ENCODE measurements at places on chromosomes 4 and X.

- DNase-seq, result no peak
These were observed 988 bp upstream of the MXD4 start for GRCh38 chr4:2262944-2263250.

DNA sequence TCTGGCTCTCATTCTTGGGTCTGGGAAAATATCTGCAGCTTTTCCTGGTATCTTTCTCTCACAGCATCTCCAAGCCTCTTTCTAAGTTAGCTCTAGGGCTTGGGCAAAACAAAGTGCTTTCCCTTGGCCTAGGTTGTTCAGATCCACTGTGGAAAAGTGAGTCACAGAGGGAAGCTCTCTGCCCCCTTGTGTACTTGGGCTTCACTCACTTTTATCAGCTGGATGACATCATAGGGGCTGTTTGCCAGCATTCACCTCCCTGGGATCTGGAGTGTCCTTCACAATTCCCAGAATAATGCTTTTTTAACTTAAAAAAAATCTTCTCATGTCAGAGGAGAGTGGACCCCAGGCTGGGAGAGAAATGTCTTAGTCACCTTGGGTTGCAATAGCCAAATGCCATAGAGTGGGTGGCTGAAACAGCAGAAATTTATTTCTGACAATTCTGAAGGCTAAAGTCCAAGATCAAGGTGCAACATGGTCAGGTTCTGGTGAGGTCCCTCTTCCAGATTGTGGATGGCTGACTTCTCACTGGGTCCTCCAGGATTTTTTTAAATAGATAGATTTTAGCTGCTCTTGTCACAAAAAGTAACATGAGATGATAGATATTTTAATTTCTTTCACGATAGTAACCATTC, 247.8 kb downstream of the SH2D1A start:
- no peak for DNase-seq

DNA sequence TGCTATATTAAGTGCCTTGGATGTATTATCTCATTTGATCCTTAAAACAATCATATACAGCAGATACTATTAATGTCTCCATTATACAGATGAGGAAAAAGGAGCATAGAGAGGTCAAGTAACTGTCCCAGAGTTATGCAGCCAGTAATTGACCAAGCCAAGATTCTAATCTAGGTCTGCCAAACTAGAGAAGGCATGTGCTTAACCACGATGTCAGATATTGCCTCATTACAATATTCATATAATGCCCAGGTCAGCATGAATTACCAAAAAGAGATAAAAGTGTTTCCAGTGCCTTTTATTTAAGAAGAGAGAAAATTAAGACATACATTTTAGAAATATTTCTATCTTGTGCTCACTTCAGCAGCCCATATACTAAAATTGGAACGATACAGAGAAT, 7.1 kb downstream of the ARHGEF6 start:
- DNase-seq, result no peak

GRCh38 chr4:7366954-7367353, 67.8 kb downstream of the PSAPL1 start:
- no peak for DNase-seq

- DNase-seq, result no peak
These were observed 579 bp downstream of the OGT start for GRCh38 chrX:71533516-71533850.

- DNase-seq, result no peak
These were observed 295.2 kb upstream of the AGA start for GRCh38 chr4:177737387-177737940.

GRCh38 chr4:147958489-147959065, 226.7 kb downstream of the ARHGAP10 start:
- DNase-seq, result no peak

- DNase-seq, result no peak
These were observed 203.7 kb upstream of the NWD2 start for GRCh38 chr4:37040816-37041215.

GRCh38 chr4:100023800-100024199, 73.7 kb upstream of the H2AZ1 start:
- DNase-seq, result no peak

- no peak for DNase-seq
These were observed 5.8 kb downstream of the MAEA start for GRCh38 chr4:1295405-1296055.

- no peak for DNase-seq
These were observed 203.8 kb downstream of the RELL1 start for GRCh38 chr4:37482236-37482913.

GRCh38 chr4:32562010-32562409, 1841.8 kb downstream of the PCDH7 start:
- DNase-seq, result no peak

DNA sequence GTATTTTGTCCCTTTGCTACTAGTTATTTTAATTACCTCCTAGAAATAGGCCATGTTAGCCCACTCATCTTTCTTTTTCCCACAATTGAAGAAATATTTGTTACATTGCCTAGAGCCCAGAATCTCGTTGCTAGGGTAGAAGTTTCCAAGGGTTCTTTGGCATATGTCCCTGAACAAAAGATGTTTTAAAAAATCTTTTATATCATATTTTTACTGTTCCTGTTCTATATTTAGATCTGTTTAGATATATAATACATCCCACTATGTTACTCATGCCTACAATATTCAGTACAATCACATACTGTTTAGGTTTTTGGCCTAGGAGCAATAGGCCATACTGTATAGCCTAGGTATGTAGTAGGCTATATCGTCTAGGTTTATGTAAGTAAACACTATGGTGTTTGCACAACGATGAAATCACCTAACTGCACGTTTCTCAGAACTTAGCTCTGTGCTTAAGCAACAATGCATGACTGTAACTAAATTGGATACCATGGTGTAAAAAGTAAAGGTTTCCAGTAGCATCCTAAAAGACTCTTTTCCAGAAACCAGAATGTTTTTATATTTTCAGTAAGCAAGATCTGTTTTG, 236.0 kb upstream of the SLIT2 start:
- no peak for DNase-seq

DNA sequence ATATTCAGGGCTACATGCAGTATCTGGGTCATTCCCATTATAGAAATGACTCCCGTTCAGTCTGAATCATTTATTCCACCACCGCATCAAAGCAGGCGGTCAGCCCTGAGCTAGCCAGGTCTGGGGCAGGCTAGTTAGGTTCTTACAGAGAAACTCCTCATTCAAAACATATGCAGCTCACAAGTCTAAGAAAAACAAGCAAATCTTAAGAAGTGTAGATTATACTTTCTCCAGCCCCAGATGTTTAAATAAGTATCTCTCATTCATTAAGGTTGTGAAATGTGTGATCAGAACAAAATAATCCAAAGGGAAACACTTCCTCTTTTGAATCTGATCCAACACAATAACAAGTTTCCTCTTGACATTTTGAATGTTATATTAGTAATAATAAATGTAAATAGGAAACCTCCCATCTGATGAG, 441.9 kb downstream of the INPP4B start:
- DNase-seq, result no peak

GRCh38 chr4:85762529-85762871, 287.6 kb downstream of the ARHGAP24 start:
- DNase-seq, result no peak

DNA sequence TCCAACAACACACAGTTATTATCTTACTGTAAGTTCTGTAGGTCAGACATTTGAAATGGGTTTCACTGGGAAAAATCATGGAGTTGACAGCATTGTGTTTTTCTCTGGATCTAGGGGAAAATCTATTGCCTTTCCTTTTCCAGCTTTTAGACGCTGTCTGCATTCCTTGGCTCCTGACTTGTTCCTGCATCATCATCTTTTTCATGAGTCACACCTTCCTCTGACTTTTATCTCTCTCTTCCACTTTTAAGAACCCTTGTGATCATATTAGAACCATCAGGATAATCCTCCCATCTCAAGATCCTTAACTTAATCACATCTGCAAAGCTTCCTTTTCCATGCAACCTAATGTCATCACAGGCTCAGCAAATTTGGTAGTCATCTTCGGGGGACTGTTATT, 1454.8 kb downstream of the RPA4 start:
- no peak for DNase-seq

DNA sequence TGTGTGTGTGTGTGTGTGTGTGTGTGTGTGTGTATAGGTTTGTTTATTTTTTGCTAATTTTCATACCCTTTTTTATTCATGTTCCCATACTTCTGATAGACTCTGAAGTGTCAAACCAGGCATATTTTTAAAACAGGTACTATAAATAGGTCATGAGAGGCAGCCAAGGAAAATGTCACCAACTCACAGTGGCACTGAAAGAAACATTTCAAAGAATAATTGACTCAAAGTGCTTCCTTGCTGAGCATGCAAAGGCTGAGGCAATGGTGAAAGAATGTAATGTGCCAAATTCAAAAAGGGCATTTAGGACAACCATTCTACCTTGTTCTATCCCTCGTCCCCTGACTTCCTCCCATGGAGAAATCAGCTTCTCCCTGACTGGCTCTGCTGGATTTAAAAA, 95.5 kb downstream of the EIF4E start:
- DNase-seq, result no peak

DNA sequence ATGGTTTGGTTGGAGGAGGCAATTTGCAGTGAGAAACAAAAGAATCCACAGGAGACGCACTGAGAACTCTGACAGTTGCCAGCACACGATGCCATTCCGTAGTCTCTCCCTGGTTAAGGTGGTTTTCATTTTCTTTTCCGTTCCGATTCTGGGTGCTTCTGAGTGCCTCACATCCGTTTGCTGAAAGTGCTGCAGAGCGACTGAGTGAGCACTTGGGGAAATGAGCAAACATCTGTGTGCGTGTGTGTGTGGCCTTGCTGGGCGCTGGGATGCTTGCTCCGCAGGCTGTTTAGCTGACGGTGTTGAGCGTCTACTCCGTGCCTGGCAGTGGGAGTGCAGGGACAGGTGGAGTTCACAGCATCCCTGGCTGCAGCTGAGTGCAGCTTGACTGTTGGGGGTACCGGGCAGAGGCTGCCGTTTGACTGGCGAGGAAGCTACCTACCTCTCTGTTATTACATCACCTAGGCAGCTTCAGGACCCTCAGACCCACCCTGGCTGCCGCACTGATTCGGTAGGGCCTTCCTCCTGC, 49.3 kb downstream of the SORCS2 start:
- DNase-seq, result no peak

DNA sequence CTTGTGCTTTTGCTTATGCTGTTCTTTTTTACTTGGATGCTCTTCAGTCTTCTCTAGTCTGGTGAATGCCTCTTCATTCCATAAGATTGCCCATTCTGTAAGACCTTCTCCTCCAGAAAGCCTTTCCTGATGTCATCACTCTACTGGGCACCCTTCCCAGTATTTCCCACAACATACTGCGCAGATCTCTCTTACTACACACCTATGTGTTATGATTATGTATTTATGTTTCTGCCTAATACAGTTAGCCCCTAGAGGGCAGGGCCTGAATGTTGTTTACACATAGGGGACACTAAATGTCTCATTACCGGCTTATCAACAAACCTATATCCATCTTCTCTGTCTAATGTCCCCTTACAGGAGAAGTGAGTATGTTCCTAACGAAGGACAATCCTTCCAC, 21.1 kb downstream of the AIFM1 start:
- no peak for DNase-seq

- no peak for DNase-seq
These were observed 4.9 kb downstream of the TMPRSS11B start for GRCh38 chr4:68240620-68241019.

GRCh38 chr4:184983672-184984356, 34.5 kb upstream of the HELT start:
- peak; percentile 29 for DNase-seq

- no peak for DNase-seq
These were observed 13.2 kb upstream of the SH3TC1 start for GRCh38 chr4:8185930-8186329.

GRCh38 chr4:158182736-158183135, 9.9 kb upstream of the GASK1B start:
- no peak for DNase-seq

DNA sequence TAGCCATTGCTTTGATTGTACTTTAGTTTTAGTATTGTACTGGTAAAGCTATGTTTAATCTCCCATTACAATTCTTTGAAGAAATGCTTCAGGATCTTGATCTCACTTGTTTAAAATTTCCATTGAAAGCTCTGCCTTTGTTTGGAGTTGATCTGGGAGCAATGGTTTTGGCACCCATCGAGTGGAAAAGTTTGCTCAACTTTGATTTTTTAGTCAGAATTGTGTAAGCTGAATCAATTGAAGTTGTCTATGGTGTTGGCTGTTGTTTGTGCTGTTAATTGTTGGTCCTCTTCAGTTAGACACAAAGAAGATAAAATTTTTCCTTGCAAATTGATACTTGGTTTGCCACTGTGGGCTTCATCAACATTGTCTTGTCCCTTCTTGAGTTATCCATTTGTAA, 99.8 kb upstream of the ADAD1 start:
- DNase-seq, result no peak

DNA sequence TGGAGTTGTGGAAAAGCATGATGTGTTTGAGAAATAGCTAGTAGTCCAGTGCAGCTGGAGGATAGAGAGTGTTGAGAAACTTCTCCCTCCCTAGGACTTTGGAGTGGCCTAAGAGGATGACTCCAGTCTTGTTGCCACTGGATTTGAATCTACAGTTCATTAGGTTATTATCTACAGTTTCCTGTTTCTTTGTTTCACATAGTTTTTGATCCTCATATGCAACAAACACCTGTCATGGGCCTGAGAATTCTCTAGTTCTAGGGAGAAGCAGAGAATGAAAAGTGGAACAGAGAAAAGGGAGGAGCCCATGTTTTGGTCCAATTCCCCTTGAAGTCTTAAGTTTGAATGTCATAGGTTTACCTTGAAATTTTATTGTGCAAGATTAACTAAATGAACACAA, 73.6 kb upstream of the TBC1D9 start:
- no peak for DNase-seq

DNA sequence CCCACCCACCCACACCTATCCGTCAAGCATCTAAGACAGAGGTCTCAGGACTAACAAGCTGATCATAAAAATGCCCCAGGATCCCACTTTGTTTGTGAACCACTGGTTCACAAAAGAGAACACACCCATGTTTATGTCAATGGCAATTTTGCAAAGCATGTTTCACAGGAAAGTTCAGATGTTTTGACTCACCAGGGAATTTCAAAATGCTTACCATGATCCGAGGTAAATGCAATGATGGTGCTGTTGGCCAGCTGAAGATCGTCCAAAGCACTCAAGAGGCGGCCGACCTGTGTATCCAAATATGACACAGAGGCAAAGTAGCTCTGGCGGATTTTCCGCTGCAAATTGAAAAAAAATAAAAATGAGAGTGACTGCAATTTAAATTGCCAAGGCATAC, 15.0 kb downstream of the IDS start:
- DNase-seq, result no peak

GRCh38 chr4:127575888-127576287, 56.9 kb upstream of the INTU start:
- DNase-seq, result no peak

- DNase-seq, result no peak
These were observed 149.8 kb downstream of the STIM2 start for GRCh38 chr4:27010334-27010940.

Data from amygdala (tissue), 56 donors.